ENCODE measurements at places on chromosomes 6 and 20. TPM values are rescaled to one million over a fixed set of nuclear protein-coding genes. Genes with fewer than 3 reads are reported as not detected.
A peak's percentile ranks its signal among the peaks of the same experiment; 100 is the strongest.

- DNase-seq = peak; percentile 95
Measured at GRCh38 chr20:33561692-33562601, 72.1 kb downstream of the CBFA2T2 start.

DNA sequence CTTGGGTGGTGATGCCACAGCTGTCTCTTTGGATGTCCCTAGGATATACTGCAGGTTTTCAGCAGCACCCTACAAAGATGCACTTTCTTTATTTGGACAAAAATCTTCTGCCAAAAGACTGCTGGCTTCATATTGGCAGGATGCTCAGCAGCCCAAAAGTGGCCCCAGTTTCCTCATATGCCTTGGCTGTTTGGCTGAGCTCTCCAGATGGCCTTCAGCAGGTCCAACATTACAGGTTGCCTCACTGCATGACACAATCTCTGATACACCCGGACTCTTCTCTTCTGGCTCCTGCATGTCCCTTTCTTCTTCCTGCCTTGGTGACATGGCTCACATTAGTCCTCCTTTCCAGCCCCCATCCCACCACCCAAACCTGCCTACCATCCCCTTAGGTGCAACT lies 323.7 kb upstream of the CDH4 start:
- no peak for DNase-seq

The SLC2A10 gene
- 15.2 TPM for total RNA-seq

DNA sequence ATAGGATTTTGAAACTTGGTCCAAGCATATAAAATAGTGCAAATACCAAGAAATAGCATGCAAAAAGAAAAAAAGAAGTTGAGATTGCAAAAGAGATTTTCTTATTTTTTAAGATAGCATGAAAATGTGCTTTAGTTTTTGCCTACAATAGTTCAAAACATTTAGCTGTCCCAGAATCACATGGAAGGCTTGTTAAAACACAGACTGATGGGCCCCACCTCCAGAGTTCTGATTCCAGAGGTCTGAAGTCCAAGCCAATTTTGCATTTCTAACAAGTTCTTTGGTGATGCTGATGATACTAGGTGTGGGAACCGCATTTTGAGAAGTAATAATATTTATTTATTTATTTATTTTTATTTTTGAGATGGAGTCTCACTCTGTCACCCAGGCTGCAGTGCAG lies 33.7 kb upstream of the LOC128125822 start:
- no peak for DNase-seq

The PIGT gene
- 31.2 TPM for total RNA-seq
